WERI-Rb-1 (cell line): ENCODE measurements at places on chromosomes 7 and 10.
A peak's percentile ranks its signal among the peaks of the same experiment; 100 is the strongest.

GRCh38 chr7:31633467-31633866 is 53.5 kb upstream of the PPP1R17 start:
- DNase-seq: no peak

- no peak for DNase-seq
Measured at GRCh38 chr10:133279326-133280226, 2.9 kb upstream of the ADAM8 start.

DNA sequence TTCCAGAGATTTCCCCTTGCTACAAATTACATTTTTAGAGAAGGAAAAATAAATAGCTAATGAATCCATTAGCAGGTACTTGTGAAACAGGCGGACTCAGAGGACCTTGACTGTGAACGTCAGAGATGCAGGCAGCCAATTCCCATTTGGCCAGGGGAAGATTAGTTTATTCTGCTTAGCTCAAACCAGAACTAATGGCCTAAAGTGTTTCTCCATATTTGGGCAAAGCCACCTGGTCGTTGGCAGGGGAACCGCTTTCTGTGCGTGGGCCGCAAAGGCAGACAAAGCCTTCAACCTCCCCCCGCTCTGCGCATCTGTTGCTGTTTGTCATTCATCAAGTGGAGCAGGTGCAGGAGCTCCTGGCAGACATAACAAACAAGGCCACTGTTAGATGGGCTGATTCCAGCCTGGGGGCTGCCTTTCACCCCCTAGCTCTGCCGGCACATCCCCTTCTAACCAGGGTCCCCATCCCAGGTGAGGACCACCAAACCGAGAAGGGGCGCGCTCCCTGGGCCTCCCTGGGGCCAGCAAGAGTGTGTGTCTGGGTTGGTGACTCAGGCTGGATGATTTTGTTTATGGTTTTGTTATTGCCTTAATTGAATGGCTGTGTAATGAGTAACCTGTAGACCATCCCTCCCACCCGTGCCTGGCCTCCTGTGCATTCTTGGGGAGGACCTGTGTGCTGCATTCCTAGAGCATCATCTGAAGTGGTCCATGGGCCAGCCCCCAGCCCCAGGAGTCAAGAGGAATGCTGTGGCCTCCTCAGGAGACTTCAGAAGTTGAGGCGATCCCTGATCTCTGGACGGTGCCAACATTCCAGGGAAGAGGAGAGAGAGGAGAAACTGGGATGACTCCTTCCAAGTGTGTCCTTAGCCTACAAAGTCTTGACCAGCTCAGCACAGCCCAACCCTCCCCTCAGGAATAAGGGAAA is 14.5 kb upstream of the CPA1 start:
- DNase-seq: peak; percentile 36

- DNase-seq: no peak
Measured at GRCh38 chr7:28208506-28208905, 27.9 kb upstream of the JAZF1 start.

DNA sequence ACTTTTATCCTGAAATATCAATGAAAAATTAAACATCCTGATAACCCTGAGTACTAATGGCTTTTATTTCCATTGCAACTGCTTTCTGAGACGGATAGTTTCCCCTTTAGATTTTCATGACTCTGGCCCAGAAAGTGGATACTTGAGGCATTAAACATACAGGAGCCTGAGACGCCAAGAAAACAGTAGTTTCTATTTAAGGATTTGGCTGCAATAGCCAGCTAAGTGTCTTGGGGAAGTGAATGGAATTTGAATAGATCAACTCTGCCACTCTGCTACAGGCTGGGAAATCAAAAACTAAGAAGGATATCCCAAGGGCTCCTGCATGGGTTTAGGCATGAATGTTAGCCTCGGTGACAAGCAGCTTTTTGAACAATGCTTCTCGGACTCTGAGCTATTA is 24.7 kb upstream of the GPAM start:
- DNase-seq: no peak

GRCh38 chr10:30763918-30764317 is 134.4 kb upstream of the LYZL2 start:
- no peak for DNase-seq

- DNase-seq: no peak
Measured at GRCh38 chr7:128137181-128137580, 103.9 kb upstream of the LEP start.

DNA sequence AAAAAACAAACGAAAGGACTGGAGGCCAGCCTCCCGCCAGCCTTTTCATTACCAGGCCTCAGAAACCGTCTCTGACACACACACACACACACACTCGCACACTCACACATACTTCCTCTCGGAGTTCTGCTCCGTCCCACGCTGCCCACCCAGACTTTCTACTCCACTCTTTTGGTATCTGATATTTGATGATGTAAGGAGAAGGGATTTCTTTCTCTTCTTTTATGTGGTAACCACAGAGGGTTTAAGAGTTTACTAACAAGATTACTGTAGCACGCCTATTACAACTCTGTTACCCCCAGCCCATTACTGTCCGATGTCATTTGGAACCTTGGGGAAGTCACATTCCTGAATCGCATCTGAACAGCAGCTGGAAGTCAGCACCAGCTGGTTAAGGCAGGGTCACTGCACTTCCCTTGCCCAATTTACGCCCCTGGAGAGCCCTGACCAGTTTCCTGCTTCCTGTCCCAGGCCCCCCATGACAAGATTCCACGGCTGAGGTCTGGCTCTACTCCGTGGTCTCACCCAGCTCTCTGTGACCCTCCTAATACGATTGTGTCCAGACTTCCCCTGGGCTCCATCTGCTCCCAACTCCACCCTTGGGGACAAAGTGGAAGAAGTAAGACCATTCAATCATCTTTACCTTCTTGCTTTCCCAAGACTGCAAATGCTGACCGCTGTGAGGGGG is 1.1 kb downstream of the DENND2A start:
- DNase-seq: peak; percentile 41

DNA sequence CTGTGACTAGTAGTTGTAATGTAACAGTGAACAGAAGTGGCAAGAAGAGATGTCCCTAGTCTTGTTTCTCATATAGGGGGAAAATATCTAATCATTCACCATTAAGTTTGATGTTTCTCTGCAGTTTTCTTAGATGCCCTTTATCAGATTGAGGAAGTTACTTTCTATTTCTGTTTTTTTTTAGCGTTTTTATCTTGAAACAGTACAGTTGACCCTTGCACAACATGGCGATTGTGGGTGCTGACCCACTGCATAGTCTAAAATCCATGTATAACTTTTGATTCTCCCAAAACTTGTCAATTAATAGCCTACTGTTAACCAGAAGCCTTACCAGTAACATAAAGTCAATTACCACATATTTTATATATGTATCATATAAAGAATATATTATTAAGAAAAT is 192.0 kb downstream of the ADK start:
- no peak for DNase-seq

DNA sequence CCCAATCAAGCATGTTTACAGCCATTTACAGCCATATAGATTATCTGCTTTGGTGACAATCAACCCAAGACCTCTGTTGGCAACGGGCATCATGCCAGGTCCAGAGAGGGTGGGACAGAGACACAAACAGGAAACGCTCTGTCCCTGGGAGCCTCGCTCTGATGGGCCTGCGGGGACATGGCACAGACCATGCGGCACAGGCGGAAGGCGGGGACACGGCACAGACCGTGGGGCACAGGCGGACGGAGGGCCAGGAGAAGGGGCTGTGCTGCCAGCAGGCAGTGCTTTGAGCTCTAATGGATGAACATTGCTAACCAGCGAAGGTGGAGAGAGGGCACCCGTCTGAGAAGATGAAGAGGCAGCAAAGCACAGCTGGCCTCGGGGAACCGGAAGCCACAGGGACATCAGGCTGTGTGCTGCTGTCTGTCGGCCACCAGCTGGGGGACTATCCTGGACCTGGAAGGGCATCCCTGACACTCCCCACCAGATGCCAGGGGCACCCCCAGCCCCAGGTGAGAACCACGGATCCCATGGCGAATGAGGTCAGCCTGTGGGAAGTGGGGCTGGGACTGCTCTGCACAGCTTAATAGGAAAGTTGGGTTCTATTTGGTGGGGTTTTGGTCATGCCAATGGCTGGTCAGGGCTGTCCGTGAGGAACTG is 61.0 kb downstream of the DIP2C start:
- no peak for DNase-seq

DNA sequence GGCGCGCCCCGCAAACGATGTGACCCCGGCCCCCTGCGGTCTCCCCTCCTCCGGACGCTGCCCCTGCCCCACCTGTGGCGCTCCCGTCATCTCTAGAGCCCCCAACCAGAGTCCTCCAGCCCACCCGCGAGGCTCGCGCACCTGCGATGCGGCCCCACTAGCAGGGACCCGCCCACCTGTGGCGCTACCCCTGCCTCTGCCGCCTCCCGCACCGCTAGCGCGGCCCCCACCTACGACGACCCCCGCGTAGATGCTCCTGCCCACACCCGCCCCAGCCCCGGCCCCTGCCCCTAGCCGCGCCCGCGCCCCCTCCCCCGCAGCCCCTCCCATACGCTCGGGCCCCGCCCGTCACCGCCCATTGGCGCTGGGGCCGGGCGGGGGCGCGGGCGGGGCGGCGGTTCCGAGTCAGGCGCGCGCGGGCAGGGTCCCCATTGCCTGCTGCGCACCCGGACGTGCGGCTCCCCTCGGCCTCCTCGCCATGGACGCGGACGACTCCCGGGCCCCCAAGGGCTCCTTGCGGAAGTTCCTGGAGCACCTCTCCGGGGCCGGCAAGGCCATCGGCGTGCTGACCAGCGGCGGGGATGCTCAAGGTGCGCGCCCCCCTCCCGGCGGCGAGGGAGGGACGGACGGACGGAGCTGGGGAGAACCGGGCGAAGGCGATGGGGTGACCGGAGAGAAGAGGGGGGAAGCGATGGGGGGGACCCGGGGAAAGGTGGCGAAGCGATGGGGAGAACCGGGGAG is at the start of gene PFKP:
PFKP (plus strand) TSS at position 431 of the 741 bp plus-strand sequence; CDS start at position 479, 48 bp downstream.
- DNase-seq: no peak

DNA sequence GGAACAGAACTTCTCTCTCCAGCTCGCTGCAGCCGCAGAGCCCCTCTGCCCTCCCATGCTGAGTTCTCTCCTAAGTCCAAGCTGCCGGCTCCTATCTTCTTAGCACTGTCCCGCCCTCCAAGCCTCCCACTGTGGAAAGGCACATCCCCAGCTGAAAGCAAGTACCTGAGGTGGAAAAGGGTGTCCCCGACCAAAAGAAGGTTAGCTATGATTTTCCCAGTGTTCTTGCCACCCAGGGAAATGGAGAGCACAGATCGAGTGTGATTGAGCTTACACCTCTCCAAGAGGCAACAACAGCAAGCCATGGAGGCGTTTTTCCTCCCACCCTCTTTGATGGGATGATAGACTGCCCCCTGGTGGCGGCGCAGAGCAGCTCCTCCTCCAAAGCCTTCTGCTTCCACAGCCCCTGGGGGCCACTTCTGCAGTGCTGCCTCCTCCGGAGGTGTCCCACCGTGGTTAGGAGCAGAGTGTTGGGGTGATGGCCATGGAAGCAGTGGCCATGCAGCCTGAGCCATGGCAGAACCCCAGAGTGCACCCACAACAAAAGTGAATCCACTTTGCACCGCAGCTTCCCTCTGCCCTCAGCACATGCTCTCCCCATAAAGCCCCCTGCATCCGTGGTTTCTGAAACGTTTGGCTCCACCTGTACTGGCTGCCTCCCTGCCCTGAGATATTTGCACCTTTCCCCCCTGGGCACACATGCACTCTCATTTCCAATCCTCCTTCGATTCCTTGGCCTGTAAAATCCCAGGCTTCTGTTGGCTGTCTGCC is 143.1 kb upstream of the STK17A start:
- peak; percentile 73 for DNase-seq

DNA sequence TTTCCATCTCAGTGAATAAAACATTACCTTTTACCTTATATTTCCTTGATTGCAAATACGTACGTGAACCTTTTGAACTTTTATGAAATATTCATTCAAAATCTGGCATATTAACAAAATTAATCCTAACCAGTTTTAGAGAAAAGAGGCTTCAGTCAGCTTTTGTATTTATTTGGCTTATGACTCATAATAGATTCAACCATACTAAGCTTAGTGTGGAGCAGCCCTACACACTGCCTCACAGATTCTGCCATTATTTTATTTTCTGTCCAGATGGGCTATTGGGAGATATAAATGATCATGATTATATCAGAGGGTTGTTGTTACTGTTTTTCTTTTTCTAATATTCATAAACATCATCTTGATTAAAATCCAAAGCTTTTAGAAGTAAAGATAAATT is 325.5 kb downstream of the GPR37 start:
- DNase-seq: no peak

GRCh38 chr10:129470103-129470851 is 3.2 kb downstream of the MGMT start:
- DNase-seq: no peak

- no peak for DNase-seq
Measured at GRCh38 chr10:83724471-83725241, 414.7 kb upstream of the GHITM start.

GRCh38 chr7:4134631-4135030 is 547.5 kb upstream of the FOXK1 start:
- DNase-seq: no peak

GRCh38 chr7:105682341-105683060 is 101.2 kb upstream of the EFCAB10 start:
- no peak for DNase-seq

GRCh38 chr7:107815254-107815882 is 12.3 kb upstream of the SLC26A3 start:
- no peak for DNase-seq

DNA sequence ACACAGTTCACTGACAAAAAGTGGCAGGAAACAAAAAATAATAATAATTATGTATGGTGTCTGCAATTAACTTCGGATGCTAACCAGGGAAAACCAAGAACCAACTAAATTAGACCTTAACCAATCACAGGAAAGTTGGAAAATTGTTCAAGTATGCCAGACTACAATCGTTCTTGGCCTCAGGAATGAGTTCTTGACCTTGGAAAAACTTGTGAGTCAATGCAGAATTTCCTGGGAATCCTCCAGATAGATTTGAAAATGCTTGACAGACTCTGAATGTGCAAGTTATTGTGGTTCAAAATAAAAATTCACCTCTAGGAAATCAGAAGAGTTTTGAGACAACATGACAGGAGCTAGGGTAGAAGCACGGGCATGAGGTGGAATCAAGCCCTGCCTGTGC is 171.5 kb downstream of the C7orf25 start:
- no peak for DNase-seq

DNA sequence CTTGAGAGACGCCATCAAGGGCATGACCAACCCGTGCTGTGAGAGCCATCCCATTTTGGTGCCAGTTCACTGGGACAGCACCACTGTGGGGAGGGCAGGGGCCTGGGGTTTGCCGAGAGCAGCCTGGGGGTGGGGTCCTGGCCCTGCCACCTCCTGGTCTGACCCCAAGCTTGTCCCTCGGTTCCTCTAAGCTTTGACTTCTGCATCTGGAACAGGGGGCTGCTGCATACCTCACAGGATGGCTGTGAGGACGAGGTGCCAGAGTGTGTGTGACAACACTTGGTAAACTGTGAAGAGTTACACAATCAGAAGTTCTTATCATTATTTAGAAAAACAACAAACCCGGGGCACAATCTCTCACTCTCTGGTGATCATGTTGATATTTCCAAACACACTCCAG is 89.9 kb downstream of the CRTAC1 start:
- DNase-seq: no peak

- no peak for DNase-seq
Measured at GRCh38 chr7:35670856-35671569, 23.9 kb downstream of the HERPUD2 start.
